ENCODE measurements at places on chromosomes 2 and 18.

- DNase-seq = no peak
These were observed 47.7 kb downstream of the PLCL1 start for GRCh38 chr2:197852108-197852507.

- no peak for DNase-seq
These were observed 72.7 kb upstream of the GLS start for GRCh38 chr2:190807886-190808285.

- no peak for DNase-seq
These were observed 1596.6 kb upstream of the CELF4 start for GRCh38 chr18:39162013-39162827.

- DNase-seq = peak; percentile 92
These were observed at the start of gene SLC16A14 for GRCh38 chr2:230068651-230069055. TSS of gene SLC16A14 (minus strand) at chr2:230068924. CDS start at chr2:230059352, 9,572 bp downstream.

GRCh38 chr2:43034921-43035320, 191.5 kb downstream of the ZFP36L2 start:
- no peak for DNase-seq

DNA sequence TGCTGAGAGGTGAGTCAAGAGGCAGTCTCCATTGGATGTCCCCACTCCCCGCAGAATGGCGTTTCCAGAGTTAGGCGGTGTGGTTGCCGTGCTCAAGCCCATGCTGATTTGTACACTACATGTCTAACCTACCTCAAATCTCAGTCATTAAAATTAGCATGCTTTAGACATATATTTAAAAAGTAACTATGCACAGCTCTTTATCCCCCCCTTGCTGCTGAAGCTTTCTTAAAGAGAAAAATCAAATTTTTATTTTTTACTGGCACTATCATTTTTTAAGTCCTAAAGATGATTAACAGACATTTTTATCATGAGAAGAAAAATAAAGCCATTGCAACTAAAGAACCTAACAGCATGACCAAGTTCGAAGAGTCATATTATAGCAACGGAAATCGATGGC, 42.9 kb downstream of the BOLA3 start:
- DNase-seq = no peak

- peak; percentile 67 for DNase-seq
These were observed 6.3 kb downstream of the RAB12 start for GRCh38 chr18:8615397-8616027.

DNA sequence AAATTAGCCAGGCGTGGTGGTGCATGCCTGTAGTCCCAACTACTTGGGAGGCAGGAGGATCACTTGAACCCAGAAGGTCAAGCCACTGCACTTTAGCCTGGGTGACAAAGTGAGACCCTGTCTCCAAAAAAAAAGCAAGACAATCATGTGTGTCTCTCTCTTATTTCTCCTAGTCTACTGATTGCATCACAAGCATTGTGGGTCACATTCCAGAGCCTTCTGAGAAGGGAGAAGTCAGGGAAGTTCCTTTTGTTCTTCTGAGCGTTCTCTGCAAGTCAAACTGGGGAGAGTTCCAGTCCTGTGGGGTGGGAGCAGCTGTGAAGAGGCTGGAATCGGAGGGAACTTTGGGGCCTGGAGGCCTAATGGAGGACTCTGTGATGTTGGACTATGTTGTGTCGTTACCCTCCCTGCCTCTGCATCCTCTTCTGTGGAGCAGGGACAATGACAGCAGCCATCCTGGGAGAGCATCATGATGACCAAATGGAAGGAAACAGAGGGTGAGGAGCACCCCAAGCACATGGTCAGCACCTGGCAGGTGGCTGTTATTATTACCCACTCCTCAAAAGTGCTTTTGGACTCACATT, 115.4 kb downstream of the MRO start:
- no peak for DNase-seq

GRCh38 chr2:94871226-94872087, at the start of gene TEKT4:
TSS of gene TEKT4 (plus strand) at chr2:94871430. CDS start at chr2:94871580, 150 bp downstream.
- DNase-seq = no peak

DNA sequence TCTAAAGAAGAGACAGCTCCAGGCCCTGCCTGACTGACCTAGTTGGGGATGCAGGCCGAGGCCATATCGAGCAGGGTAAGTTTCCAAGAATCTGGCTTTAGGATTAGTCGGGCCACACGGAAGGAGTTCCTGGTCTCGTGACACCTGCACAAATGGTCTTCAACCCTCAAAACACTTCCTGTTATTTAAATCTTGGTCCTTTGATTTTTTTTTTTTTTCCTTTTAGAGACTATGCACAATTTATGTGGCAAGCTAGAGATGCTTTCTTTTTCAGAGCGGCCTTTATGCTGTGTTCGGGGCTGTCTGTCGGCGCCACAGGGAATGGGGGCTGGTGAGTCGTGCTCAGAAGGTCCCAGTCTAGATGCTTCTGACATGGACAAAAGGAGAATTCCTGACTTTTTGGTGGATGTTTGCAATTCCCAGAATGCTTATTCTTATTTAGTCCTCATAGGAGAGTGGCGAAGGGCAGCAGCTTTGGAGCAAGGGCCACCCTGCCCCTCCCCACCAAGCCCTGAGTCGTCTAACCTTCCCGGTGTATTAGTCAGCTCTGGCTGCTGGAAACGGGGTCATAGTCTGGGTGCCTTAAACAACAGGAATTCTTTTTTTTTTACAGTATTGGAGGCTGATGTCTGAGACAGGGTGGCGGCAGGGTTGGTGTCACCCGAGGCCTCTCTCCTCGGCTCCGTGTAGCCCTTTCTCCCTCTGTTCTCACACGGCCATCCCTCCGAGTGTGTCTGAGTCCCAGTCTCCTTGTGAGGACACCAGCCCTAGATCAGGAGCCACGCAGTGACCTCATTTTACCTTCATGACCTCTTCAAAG, 27.4 kb downstream of the HPCAL1 start:
- peak; percentile 20 for DNase-seq

DNA sequence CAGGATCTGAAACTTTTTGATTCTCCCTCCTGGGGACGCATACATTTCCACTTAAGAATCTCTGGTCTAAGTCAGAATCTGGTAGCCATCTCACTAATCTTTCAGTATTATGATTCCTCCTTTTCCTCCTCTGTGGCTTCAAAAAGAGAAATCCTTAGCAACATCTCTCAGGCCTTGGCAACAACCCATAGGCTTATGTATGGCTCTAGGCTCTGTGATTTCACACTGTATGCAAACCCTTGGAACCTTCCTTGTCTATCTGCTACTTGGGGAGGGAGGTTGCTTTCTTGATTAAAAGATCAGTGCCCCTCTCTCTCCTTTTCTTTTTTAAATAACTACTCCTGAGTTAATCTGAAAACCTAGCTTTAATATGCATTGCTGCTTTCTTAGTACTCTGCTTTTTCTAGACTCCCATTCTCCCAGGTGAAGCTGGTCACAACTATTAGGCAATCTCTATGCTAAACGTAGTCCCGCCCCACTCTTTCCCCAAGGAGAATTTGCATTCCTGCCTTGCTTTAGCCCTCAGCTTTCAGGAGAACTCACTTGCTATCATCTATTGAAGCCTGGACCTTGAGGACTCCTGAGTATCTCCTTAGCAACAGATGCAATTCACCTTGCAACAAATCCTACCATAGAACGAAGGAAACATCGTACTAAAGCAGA, 72.2 kb upstream of the L3MBTL4 start:
- no peak for DNase-seq

- DNase-seq = no peak
These were observed 80.4 kb upstream of the RPL31 start for GRCh38 chr2:100921685-100922161.

GRCh38 chr18:49734836-49735235, 78.5 kb downstream of the ACAA2 start:
- no peak for DNase-seq

DNA sequence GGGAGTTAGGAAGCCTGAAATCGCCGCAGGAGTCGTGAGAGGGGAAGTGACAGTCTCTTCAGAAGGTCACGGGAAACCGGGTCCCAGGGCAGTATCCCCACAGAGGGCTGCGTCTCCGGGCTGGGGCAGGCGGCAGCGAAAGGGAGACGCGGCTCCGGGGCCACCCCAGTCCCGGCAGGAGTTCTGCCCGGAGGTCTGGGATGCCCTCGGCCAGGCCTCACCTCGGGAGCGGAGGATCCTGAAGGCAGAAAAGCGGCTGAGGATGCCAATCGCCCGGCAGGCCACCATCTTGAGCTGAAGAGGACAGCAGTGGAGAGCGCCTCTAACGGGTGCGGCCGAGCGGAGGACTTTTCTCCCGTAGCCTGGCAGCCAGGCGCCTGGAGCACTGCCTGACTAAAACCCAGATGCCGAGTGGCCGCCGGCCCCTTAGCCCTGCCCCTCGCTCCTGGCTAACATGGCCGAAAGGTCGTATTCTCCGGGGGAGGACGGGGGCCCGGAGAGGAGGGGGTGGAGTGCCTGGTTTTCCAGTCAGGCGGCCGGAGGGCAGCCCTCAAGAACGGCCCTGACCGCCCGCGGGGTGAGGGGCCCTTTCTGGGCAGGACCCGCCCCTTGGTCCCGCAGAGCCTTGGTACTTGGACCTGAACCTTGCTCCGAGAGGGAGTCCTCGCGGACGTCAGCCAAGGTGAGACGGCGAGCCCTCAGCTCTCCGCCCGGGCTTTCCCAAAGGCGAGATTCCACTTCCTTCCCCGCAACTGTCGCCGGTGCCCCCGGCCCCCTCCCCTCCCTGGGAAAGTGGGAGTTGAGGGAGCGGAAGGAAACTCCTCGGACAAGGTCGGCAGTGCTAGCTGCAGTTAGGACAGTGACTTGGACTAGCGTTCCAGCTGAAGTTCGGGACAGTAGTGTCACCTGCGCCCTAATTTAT, at the start of the genes HADHA and HADHB:
HADHA (minus strand) TSS at position 324 of the 922 bp plus-strand sequence; CDS start at position 288, 36 bp downstream.
HADHB (plus strand) TSS at position 631 of the 922 bp plus-strand sequence. CDS start 9,316 bp downstream, outside the sequence.
- peak; percentile 94 for DNase-seq

DNA sequence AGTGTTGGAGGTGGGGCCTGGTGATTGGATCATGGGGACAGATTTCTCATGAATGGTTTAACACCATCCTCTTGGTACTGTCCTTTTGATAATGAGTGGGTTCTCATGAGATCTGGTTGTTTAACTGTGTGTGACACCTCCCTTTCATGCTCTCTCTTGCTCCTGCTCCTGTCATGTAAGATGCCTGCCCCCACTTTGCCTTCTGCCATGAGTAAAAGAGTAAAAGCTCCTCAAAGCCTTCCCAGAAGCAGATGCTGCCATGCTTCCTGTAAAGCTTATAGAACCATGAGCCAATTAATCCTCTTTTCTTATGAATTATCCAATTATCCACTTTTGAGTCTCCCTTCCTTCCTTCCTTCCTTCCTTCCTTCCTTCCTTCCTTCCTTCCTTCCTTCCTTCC, 317.7 kb downstream of the RDH14 start:
- DNase-seq = no peak

GRCh38 chr2:205524656-205525055, 157.6 kb upstream of the NRP2 start:
- DNase-seq = no peak

DNA sequence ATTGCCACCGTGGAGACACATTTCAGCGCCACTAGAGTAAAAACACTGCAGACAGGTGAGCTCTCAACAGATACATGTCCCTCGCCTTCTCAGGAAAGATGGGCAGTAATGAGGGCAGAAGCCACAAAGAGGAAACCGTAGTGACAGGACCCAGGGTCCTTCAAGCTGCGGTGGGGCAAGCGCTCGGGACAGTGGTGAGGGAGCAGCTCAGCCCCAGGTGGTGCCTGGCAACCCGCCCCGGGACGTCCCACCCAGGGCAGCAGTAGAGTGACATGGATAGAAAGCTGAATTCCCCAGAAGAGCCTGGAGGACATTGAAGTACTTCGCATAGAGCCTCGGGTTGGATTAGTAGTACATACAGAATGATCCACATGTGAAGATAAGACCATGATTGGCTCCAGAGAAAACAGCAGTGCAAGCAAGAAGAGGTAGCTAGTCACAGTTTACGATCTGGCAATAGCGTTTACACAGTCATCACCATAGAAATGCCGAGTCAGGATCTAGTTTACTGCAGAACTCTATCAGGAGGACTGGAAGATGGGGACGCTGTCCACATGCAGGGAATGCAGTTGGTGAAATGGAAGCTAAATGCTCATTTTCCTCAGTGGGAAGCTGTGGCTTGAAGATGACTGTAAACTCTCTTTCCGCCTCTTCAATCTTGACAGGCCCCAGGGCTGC, 37.4 kb upstream of the ALPP start:
- DNase-seq = no peak

- no peak for DNase-seq
These were observed 88.0 kb downstream of the ZCCHC2 start for GRCh38 chr18:62610701-62611411.

- no peak for DNase-seq
These were observed 34.8 kb downstream of the MYO3B start for GRCh38 chr2:170212625-170213280.

DNA sequence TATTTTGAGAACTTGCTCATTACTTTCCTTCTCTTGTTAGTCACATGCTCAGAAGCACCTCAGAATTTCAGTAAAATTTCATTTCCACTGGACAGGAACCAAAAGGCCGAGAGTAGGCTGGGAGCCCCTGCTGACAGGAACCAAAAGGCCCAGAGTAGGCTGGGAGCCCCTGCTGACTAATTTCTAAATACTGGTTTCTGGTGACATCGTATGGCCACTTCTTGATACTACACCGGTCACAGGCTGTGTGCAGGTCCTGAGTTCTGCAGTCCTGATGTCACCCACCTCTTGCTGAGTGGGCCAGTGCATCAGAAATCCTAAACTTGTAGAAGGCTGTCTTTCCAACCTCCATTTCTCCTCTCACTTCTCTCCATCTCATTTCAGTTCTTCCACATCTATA, 17.7 kb upstream of the EN1 start:
- DNase-seq = peak; percentile 74

GRCh38 chr2:38281095-38281742, 95.9 kb downstream of the ATL2 start:
- no peak for DNase-seq

- DNase-seq = no peak
These were observed 116.0 kb upstream of the CCDC195 start for GRCh38 chr2:224832207-224832606.

DNA sequence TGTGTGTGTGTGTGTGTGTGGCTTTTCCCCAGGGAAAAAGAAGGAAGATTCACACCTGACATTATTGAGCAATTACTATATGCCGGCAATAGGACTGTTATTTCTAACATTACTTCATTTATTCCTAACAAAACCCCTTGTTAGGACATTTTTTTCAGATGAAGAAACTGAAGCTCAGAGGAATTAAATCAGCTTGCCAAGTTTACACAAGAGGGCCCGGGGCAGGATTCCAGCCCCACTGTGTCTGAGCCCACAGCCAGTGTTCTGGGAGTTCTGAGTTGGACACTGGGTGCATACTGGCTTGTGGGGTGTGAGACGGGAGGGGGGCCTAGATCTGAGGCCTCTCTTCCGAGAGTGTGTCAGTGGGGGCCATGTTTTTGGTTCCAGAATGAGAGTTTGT, 9.9 kb downstream of the TOGARAM2 start:
- DNase-seq = no peak
